ENCODE measurements at places on chromosomes 16 and 17.

DNA sequence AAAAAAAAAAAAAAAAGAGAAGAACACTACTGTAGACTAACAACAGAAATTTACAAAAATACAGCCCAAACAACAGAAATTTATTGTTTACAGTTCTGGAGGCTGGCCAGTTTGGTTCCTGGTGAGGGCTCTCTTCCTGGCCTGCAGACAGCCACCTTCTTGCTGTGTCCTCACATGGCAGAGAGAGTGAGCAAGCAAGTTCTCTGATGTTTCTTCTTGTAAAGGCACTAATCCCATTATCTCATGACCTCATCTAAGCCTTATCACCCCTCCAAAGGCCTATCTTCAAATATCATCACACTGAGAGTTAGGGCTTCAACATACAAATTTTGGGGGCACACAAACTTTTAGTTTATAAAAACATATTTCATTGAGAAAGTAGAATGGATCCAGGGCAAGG, 7.3 kb downstream of the ARSG start:
- DNase-seq, result no peak

DNA sequence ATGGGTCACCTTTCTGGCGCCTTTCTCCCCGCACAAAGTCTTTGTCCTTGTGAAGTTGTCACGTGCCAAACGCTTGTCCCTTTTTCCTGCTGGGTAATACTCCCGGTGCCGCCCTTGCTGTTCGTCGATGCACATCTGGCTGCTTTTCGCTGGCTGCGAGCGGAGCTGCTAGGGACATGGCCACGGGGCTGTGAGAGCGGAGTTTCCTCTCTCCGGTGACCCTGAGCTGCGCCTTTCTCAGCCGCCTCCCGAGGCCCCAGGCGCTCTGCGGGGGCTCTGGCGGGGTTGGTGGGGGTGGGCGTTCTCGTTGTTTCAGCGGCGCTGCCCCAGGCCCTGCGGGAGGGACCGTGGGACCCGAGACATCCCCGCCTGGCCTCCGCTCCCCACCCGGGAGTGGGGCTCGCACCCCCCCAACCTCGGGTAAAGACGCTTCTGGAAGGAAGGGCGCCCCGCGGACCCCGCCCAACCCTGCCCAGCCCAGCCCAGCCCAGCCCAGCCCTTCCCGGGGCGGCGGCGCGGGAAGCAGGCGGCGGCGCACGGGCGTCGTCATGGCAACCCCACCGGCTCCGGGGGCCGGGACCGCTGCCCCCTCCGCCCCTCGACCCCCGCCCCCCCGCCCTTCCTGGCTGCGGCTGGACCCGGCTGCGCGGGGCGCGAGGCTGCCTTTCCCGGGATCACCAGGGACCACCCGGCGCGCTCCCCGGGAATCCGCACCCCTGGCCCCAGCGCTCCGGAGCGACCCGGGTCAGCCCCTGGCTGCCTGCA, 12.3 kb downstream of the CHMP6 start:
- no peak for DNase-seq

DNA sequence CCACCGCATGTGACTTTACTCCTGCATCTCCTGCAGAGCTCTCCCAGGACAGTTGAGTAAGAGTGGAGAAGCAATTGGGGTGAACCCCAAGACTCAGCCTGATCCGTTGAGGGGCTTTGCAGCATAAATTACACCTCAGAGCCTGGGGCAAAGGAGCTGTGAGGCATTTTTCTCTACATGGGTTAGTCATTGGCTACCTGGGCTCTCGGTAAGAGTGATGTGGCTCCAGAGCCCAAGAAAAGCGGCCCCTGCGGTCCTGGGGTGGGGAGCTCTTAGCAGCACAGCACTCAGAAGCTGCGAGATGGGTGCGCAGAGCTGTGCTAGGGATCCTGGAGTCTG, 40.4 kb upstream of the C16orf78 start:
- DNase-seq, result no peak

- DNase-seq, result no peak
These were observed 2.5 kb downstream of the ARHGAP27 start for GRCh38 chr17:45430006-45430737.

DNA sequence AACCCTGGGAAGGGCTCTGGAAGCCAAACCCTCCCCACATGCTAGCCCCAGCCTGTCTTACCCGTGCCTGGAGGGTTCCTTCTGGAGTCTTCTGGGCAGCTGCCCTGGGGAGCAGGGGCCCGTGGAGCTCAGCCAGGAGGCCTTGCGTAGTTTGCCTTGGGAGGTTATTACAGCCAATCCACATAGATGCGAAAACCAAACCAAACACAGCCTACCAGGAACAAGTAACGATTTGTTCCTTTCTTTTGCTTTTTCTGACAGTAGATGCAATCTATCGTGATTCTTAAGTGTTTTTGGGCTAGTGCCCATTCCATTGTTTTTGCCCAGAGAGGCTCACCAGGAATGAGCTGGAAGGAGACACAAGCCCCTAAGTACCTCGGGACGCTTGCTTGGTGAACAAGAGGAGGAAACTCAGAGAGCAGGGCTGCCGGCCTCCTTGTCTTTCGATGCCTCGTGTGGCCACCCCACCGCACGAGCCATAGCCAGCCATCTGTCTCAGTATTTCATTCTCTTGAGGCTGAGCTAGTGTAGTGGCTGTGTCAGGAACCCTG, 102.7 kb upstream of the NOL11 start:
- DNase-seq, result no peak

DNA sequence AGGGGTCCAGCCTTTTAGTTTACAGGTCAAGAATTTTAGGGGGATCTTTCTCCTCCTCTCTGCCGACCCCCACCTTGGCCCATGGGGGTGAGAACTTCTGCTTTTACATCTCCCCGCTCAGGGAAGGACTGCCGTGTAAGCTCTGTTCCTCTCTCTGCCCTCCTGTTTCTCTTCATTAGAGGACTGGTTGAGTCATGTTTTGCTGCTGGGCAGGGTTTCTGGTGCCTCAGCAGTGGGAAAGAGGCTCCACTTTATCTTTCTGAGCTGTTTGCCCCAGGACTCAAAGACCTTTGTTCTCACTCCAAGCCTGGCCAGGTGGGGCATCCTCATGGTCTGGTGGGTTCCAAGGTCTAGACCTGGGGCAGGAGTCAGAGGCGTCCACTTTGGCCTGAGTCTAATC, 93.0 kb downstream of the UTP18 start:
- DNase-seq, result no peak

- DNase-seq, result no peak
These were observed 23.4 kb downstream of the C1QTNF1 start for GRCh38 chr17:79047291-79047920.

DNA sequence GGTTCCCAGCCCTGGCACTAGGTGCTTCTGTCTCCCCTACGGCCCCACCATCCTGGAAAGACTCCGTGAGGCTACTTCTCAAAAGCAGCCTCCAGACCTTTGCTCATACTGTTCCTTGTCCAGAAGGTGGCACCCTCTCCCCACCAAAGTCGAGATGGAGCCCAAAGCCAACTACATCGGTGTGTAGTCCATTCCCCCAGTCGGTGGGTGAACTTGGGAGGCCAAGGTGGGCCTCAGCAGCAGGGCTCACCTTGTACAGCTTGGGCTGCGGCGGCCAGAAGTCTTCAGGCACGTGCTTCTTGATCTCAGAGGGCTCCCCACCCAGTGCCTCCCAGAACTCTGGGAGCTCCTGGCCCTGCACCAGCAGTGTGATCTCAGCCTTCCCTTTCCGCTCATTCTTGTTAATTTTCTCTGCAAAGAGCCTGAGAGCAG, 10.2 kb downstream of the FLII start:
- peak; percentile 76 for DNase-seq

- DNase-seq, result no peak
These were observed 41.4 kb upstream of the MMP2 start for GRCh38 chr16:55437625-55438024.

- DNase-seq, result no peak
These were observed 126.3 kb downstream of the ZNF778 start for GRCh38 chr16:89343501-89344457.

- DNase-seq, result no peak
These were observed 37.1 kb upstream of the ADCY7 start for GRCh38 chr16:50229149-50229726.

- DNase-seq, result peak; percentile 20
These were observed 79.0 kb upstream of the SMURF2 start for GRCh38 chr17:64741038-64741641.

GRCh38 chr16:19559242-19559910, 3.9 kb downstream of the VPS35L start:
- DNase-seq, result no peak

DNA sequence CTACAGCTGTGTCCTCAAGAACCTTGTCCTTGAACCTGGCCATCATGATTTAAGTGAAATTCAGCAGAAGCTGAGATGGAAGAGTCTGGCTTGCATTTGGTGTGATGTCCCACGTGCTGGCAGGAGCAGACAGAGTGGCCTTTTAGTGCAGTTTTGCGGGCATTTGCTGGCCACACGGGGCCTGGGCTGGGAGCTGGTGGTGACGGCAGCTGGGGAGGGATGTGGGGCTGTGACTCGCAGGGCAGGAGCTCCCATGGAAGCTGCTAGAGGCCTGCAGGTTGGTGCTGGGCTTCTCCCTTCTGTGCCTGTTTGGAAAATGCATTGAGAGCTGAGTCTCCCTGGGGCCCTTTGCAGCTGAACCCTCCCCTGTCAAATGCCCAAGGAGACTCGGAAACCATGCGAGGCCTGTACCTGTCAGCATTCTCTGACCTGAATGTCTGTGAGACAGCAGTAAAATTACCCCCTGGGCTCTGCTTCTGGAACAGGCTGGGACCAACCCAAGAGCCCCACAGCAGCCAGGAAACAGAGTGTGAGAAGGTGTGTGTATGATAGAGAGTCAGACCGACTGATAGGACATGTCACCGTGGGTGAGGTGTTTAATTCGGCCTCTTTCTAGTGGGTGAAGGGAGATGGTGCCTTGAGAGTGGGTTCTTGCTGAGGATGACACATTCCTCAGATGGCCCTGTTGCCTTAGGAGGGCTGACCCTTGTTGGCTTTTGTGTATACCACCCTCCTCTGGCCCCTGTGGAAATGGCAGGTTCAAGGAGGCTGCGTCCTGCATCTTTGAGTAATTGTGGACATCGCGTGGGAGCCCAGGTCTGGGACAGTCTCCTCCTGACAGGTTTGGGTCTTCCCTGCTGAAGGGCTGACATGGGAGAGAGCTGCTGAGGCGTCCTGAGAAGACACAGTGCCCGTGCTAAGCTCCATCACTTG, 145.5 kb downstream of the MSI2 start:
- no peak for DNase-seq

DNA sequence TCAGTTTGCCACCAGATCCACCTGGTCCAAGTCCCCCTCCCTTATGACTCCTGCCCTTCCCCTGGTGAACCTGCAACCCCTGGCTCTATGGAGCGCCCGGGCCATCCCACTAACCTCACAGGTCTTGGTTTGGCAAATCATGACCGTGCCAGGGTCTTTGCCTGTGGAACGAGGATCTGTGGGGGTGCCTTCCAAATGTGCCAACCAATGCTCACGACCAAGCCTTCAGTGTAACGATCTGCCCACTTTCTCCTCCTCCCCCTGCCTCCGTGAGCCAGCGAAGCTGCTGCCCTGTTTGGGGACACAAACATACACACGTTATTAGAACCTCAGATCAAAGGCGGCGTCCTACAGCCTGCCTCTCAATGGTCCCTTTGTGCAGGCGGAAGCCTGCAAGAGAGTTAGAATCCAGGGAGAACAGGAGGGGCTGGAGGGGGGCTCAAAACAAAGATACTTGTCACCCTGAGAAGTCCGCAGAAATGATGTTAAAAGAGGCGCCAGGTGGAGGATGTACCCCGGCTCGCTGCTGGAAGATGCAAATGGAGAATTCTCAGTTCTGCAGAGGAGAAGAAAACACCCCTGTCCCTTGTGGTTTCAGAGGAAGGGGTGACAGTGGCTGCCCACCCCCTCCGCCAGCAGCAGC, 9.0 kb upstream of the NKD1 start:
- no peak for DNase-seq

DNA sequence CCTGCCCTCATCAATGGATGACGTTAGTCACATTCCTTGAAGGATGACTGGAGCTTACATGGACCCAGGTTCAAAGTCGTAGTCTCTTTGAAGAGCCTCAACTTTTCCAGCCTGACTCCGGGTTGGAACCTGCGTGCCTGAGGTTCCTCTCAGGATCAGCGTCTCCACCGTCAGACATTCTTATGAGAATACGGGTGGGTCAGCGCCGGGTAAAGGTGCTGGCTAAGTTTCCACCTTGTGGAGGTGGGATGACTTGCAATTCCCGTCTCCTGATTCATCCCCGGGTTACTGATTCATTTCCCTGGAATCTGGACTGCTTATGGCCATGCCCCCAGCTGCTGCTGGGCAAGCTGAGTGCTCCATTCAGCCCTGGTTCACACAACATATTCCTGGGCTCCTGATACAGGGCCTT, 38.9 kb upstream of the CMIP start:
- DNase-seq, result no peak

GRCh38 chr17:15740570-15741120, 8.6 kb downstream of the TBC1D26 start:
- no peak for DNase-seq

DNA sequence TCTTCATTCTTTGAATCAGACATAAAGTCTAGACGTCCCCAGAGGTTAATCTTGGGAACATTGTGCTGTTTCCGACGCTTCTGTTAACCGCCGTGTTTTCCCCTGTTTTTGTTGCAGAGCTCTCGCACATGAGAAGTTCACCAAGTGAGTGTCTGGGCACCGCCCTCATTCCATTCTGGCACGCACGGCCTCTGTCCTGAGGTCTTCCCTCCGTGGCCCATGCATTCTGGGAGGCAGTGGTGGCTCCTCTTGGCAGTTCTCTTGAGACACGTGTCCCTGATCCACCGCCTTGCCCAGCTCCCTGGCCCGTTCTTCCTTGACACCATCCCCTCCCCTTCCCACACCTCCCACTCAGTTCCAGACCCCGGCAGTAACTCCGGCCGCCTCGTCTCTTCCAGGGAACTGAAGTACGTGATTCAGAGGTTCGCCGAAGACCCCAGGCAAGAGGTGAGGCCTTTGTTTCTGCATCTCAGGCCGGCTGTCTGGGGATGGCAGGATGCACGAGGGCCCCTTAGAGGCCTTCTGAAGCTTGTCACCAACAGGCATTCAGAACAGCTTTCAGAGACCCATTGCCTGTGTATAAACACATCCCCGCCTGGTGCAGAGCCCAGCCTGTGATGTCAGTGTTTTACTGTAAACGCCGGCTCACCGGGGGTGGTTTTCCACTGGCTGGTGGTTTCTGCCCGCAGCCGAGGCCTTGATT, 85.9 kb upstream of the PLCG2 start:
- no peak for DNase-seq

All from activated CD8-positive, alpha-beta memory T cell treated with anti-CD3 and anti-CD28 coated beads, Interleukin-2, amount 50 U/mL, for 48 hours (primary cell).